ELR (cell line): ENCODE measurements at places on chromosomes 6 and 20.
A peak's percentile ranks its signal among the peaks of the same experiment; 100 is the strongest.

DNA sequence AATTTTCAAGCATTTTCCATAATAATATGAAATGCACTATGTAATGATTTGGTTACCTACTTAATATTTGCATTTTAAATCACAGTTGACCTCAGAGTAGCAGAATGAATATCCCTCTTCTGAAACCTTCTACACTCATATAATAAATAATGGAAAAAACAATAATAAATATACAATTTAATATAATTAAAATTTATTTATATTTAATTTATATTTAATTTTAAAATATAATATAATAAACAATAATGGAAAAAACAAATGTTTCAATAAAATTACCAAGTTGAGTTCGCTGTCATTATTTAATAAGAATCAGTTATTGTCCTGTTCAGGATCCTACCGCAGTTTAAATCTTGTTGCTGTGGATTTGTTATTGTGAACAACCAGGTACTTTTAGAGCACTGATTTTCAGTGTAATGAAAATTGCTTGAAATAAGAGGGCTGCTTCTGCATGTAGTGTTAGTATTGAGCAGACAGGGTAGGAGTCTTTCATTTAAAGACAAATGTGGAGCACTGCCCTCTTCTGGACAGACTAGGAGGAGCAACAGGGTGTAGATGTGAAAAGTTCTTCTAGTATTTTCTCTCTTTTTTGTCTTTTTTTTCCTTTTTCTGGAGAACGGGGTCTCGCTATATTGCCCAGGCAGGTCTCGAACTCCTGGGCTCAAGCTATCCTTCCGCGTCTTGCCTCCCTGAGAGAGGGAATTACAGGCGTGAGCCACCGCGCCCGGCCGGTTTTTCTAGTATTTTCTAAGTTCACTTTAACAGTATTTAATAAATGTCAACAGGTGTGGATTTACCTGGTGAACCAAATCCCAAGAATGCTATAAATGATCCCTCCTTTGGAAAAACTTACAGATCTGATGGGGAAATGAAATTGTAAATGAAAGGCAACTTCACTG lies 13.6 kb downstream of the TRAPPC3L start:
- DNase-seq: peak; percentile 83

- DNase-seq: no peak
These were observed 844.5 kb upstream of the ADGRB3 start for GRCh38 chr6:67790569-67790968.

DNA sequence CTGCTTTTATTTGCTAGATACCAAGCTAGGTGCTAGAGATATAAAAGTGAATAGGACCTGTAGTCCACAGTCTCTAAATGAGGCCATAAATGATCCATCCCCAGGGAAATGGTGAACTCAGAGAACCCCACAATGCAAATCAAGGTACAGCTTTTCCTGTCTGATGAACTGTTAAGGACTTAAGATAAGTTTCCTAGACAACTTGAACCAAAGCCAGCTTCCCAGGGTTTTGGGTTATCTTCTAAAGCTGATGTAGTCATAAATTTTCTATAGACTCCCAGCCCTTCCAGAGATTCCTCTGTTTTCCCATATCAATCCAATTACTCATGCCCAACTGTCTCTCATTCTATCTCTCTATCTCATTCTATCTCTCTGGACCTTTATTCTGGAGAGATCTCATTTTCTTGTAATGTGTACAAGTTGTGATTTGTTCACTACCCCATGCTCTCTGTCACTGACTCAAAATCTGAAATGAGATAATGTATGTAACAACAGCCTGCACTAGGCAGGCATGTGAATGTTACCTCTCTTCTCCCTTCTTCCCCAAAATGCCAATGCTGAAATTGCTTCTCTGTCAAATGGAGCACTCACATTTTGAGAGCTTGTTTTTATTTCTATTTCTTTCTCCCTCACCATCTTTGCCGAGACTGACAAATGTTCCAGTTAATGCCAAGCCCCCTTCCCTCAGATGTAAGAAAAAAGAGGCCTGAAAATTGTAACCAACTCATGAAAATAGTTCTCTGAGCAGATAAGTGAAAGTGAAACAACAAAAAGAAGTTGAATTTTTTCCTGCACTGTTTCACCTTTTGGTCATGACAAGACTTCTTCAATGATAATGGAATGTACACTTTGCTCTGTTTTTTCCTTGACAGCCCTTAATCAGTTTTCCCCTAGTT lies 279.9 kb downstream of the SLC35F1 start:
- DNase-seq: no peak

GRCh38 chr6:128350416-128351254 lies 169.8 kb downstream of the PTPRK start:
- peak; percentile 65 for DNase-seq

GRCh38 chr20:37315452-37316110 lies 26.1 kb downstream of the MANBAL start:
- no peak for DNase-seq

- DNase-seq: peak; percentile 66
These were observed 150.3 kb downstream of the PTPRK start for GRCh38 chr6:128370072-128370471.

GRCh38 chr6:113640051-113640450 lies 217.1 kb upstream of the MARCKS start:
- DNase-seq: no peak

DNA sequence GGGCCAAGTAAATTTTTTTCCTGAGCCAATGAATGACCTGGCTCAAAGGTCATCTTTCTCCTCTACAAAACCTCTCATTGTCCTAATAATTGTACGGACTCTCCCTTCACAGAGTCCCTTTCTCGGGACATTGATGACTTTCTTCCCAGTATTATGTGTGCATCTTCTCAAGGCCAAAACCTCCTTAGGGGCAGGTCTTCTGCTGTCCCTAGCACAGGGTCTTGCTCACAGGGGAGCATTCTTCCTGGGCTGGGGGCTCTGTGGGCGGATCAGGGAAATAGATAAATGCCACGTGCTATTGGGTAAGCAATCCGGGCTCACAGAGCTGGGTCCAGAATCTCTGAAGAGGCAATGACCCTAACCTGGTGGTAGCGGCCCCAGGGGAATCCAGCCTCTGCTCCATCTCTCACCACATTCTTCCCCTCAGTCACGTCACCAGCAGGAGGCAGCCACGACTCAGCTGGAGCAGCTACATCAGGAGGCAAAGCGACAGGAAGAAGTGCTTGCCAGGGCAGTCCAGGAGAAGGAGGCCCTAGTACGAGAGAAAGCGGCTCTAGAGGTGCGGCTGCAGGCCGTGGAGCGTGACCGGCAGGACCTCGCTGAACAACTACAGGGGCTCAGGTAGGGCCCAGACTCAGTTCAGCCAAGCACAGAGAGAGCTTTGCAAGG lies 23.5 kb downstream of the CEP250 start:
- peak; percentile 23 for DNase-seq
